Spleen (tissue), 13 donors: ENCODE measurements at places on chromosomes 12 and 14. TPM values are rescaled to one million over a fixed set of nuclear protein-coding genes. Genes with fewer than 3 reads are reported as not detected.

DNA sequence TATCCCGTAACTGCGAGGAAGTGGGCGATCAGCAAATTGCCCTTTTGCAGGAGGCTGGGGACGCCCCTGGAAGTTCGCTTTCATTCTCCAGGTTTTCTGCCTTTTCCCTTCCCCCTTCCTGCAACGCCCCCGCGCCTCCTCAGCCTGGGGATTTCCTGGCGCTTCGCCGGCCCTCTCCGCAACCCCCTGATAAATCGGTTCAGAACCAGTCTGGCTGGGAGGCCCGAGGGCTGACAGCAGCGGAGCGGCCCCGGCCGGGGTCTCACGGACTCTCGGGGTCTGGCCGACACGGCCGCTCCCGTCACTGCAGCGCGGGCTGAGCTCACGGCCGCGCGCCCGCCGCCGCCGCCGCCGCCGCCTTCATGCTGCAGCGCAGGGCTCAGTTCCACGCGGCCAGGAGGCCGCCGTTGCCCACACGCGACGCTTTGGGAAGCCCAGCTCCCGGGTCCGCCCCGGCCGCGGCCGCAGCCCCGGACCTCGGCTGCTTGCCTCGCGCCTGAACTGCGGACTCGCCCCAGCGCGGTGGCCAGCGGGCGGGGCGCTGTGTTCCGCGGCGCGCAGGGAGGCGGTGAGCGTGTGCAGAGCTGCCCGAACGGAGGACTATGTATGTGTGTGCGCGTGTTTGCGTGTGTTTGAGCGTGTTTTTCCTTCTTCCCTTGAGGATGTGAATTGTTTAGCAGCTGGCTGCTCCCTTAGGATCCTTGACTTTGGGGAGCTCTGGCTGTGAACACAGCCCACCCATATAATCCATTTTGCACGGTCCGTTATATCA lies at the start of gene LRFN5:
Gene LRFN5 (plus strand): TSS at position 345 of the 772 bp plus-strand sequence.
- peak within 1 kb of the TSS; percentile 57 for H3K4me3 ChIP-seq
- peaks cover 10% of the 10 kb centered on the region for H3K4me1 ChIP-seq
- peaks cover 58% of the 10 kb centered on the region for H3K27me3 ChIP-seq
- H3K36me3 ChIP-seq, result no peaks in the 10 kb centered on the region

- no peaks in the 10 kb centered on the region for H3K4me1 ChIP-seq
- no peak overlapping the region for H3K27ac ChIP-seq
- no peaks in the 10 kb centered on the region for H3K27me3 ChIP-seq
- H3K4me3 ChIP-seq, result no peak overlapping the region
Observed at GRCh38 chr14:57031474-57031873, 221.2 kb upstream of the OTX2 start.

DNA sequence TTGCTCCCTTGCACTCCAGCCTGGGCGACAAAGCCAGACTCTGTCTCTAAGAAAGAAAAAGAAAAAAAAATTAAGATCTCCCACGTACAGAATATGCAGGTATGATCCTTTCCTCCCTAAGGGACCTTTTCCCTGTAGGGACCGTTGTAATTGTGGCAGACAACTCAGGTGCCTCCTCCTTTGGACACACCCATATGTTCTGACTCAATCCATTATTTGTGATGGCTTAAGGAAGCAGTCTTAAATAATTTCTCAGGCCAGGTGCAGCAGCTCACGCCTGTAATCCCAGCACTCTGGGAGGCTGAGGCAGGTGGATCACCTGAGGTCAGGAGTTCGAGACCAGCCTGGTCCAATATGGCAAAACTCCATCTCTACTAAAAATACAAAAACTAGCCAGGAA lies 53.1 kb downstream of the TMCC3 start:
- H3K4me3 ChIP-seq, result no peak overlapping the region
- peaks cover 16% of the 10 kb centered on the region for H3K4me1 ChIP-seq
- no peak overlapping the region for H3K27ac ChIP-seq
- DNase-seq, result no peak

GRCh38 chr12:67659292-67659691 lies 10.7 kb downstream of the DYRK2 start:
- DNase-seq, result no peak
- H3K4me3 ChIP-seq, result no peak overlapping the region
- H3K4me1 ChIP-seq, result peaks cover 31% of the 10 kb centered on the region
- H3K27ac ChIP-seq, result no peak overlapping the region
- H3K36me3 ChIP-seq, result peaks cover 68% of the 10 kb centered on the region

- no peak for DNase-seq
- H3K27me3 ChIP-seq, result no peaks in the 10 kb centered on the region
- H3K36me3 ChIP-seq, result no peaks in the 10 kb centered on the region
- no peaks in the 10 kb centered on the region for H3K4me1 ChIP-seq
- H3K4me3 ChIP-seq, result no peak overlapping the region
- no peak overlapping the region for H3K27ac ChIP-seq
Observed at GRCh38 chr14:55502746-55503284, 62.4 kb upstream of the TBPL2 start.

DNA sequence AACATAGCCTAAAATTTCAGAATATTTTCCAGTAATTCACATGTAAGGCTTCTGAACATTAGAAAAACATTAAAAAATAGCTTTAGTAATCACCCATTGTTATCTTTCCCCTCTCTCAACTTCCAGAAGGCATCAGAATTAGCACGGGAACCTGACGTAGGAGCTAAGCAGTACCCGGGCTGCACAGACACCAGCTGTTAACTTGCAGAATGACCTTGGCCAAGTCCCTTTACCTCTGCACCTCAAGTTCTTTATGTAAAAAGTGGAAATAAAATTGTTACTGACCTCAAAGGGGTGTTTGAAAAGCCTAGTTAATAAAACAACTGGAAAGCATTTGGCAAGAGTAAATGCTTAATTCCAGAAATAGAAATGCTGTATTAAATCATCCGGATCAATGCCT lies 7.2 kb downstream of the TPH2 start:
- H3K27me3 ChIP-seq, result peaks cover 3% of the 10 kb centered on the region
- H3K36me3 ChIP-seq, result no peaks in the 10 kb centered on the region
- H3K4me1 ChIP-seq, result no peaks in the 10 kb centered on the region
- H3K4me3 ChIP-seq, result no peak overlapping the region
- no peak for DNase-seq
- no peak overlapping the region for H3K27ac ChIP-seq

GNB3 gene
- 2.6 TPM for total RNA-seq

APOF gene
- not detected for total RNA-seq

SRGAP1 gene
- 12.5 TPM for total RNA-seq

CNTN1 gene
- total RNA-seq, result 7.8 TPM
